ENCODE measurements at places on chromosomes 4 and X. TPM values are rescaled to one million over a fixed set of nuclear protein-coding genes. Genes with fewer than 3 reads are reported as not detected.

DNA sequence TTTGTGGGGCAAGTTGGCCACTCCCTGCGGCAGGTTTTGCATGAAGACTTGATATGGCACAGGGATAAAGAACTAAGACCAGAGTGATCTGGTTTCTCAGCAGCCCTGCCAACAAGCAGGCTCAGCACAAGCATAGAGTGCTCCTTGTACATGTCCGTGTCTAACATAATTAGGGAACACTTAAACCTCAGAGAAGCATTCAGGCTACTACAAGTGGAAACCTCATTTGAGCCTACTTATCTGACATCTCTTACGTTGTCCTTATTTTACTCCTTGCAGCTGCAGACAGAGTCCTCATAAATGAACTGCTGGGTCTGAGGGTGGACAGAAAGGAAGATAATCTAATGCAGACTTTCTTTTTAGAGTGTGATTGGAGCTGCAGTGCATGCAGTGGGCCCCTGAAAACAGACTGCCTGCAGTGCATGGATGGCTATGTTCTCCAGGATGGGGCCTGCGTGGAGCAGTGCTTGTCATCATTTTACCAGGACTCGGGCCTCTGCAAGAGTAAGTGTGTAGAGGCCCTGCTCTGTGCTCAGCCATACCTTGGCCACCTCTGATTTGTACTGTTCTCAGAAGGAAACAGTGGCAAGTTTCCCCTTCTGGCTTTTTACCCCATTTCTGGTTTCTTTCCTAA is 179.1 kb upstream of the ANXA3 start:
- H3K27me3 ChIP-seq, result no peaks in the 10 kb centered on the region
- peaks cover 12% of the 10 kb centered on the region for H3K4me1 ChIP-seq
- no peak overlapping the region for H3K27ac ChIP-seq
- no peak for DNase-seq
- no peak overlapping the region for H3K4me3 ChIP-seq
- H3K36me3 ChIP-seq, result peaks cover 7% of the 10 kb centered on the region

- DNase-seq, result no peak
- no peaks in the 10 kb centered on the region for H3K36me3 ChIP-seq
- peaks cover 8% of the 10 kb centered on the region for H3K4me1 ChIP-seq
Observed at GRCh38 chrX:30895370-30895769, 6.3 kb upstream of the TAB3 start.

- no peak overlapping the region for H3K27ac ChIP-seq
- H3K36me3 ChIP-seq, result no peaks in the 10 kb centered on the region
- H3K4me3 ChIP-seq, result no peak overlapping the region
- H3K4me1 ChIP-seq, result no peaks in the 10 kb centered on the region
- H3K27me3 ChIP-seq, result no peaks in the 10 kb centered on the region
Observed at GRCh38 chr4:1264942-1265341, 16.0 kb upstream of the CTBP1 start.

- peak; percentile 2 for DNase-seq
- H3K4me1 ChIP-seq, result peaks cover 17% of the 10 kb centered on the region
- no peaks in the 10 kb centered on the region for H3K36me3 ChIP-seq
Observed at GRCh38 chr4:123892368-123892976, 495.9 kb downstream of the SPRY1 start.

The GPR50 gene
- total RNA-seq, result not detected

- DNase-seq, result peak; percentile 92
- H3K4me1 ChIP-seq, result peaks cover 44% of the 10 kb centered on the region
- no peaks in the 10 kb centered on the region for H3K27me3 ChIP-seq
- peak overlapping the region; percentile 81 for H3K27ac ChIP-seq
- H3K4me3 ChIP-seq, result no peak overlapping the region
Observed at GRCh38 chr4:156830351-156830750, 141.2 kb downstream of the PDGFC start.

DNA sequence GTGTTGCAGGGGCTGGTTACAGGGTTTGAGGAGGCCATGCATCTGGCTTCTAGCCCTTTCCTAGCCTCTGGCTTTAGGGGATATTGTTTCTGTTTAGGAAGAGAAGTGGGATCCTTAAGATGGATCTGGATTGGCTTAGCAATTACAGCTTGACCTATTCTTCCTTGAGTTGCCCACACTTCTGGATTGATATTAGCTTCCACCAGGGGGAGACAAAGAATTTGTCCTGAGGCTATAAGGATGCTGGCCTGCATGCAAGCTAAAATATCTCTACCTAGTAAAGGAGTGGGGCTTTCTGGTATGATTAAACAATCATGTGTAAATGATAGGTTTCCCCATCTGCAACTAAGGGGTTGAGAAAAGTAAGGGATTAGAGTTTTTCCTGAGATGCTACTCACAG is 117.2 kb downstream of the TEX13C start:
- peak; percentile 7 for DNase-seq
- H3K4me3 ChIP-seq, result no peak overlapping the region
- no peak overlapping the region for H3K27ac ChIP-seq
- no peaks in the 10 kb centered on the region for H3K27me3 ChIP-seq
- H3K4me1 ChIP-seq, result no peaks in the 10 kb centered on the region

GRCh38 chrX:154600759-154601374 is 15.9 kb downstream of the CTAG1A start:
- H3K4me3 ChIP-seq, result no peak overlapping the region
- peak; percentile 44 for DNase-seq
- H3K4me1 ChIP-seq, result peaks cover 29% of the 10 kb centered on the region
- no peaks in the 10 kb centered on the region for H3K36me3 ChIP-seq
- no peaks in the 10 kb centered on the region for H3K27me3 ChIP-seq
- H3K27ac ChIP-seq, result peak overlapping the region; percentile 39

DNA sequence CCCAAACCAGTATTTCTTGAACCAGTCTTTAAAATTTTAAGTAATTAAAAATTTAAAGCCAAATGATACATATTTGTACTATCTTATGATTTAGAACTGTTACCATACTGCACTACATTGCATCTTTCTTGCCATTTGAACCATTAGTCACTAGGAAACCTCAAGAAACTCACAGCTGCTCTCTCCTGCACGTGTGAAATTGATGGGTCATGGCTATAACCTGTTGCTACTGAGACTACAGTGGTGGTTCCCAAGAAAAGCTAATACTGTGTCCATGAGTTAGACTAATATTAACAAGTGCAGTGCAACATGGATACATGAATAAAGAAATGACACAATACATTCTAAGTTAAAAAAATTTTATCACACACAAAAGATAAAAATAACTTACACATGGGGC is 88.4 kb downstream of the PDE5A start:
- H3K27ac ChIP-seq, result no peak overlapping the region
- no peaks in the 10 kb centered on the region for H3K27me3 ChIP-seq
- no peak overlapping the region for H3K4me3 ChIP-seq
- H3K4me1 ChIP-seq, result peaks cover 16% of the 10 kb centered on the region
- no peaks in the 10 kb centered on the region for H3K36me3 ChIP-seq

DNA sequence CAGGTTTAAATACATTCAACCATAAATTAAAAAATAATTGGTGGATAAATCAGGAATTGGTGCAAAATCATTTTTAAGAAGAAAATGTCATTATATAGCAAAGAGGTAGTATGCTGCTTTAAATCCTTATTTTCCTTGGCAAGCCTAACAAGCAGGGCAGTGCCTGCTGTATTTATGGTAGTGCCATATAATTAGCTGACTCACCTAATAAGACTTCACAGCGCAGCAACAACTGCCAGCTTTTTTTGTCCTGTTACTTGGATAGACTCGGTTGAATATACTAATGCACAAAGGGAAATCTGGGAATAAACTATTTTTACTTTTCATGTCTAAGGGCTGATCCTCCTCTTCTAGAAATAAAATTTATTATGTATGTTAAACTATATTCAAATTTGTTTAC is 99.1 kb downstream of the SNCA start:
- DNase-seq, result peak; percentile 66
- no peak overlapping the region for H3K4me3 ChIP-seq
- no peaks in the 10 kb centered on the region for H3K36me3 ChIP-seq
- H3K27ac ChIP-seq, result no peak overlapping the region

- H3K4me1 ChIP-seq, result peaks cover 6% of the 10 kb centered on the region
- DNase-seq, result no peak
- H3K4me3 ChIP-seq, result no peak overlapping the region
- H3K27ac ChIP-seq, result no peak overlapping the region
- no peaks in the 10 kb centered on the region for H3K36me3 ChIP-seq
Observed at GRCh38 chr4:3299976-3300671, 7.3 kb downstream of the RGS12 start.

DNA sequence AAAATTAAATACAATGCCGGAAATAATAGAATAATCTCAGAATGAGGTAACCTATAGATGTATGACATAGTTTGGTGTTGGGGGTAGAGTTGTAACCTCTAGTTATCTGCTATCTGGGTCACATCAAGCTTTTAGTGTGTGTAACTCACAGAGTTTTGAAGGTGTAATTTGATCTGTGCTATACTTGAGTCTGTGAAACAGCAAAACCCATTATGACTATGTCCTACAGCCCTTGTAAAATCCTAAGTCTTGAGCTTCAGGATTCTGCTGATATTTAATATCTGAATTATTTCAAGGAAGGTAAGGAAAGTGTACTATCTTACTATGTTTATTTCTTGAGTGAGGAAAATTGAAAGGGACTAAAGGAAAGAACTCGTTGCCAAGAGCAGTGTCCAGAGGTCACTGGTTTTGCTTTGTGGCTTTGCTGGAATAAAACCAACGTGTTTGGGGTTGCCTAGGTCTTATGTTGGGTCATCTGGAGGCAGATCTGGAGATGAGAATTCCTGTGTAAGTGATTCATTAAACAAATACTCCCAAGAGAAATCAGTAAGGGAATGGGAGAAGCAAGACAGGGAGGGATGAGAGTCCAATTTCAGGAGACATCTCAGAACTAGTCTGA is 107.8 kb upstream of the CBLL2 start:
- no peak overlapping the region for H3K27ac ChIP-seq
- H3K27me3 ChIP-seq, result no peaks in the 10 kb centered on the region
- no peaks in the 10 kb centered on the region for H3K4me1 ChIP-seq
- no peak overlapping the region for H3K4me3 ChIP-seq
- no peaks in the 10 kb centered on the region for H3K36me3 ChIP-seq

The UBA6 gene
- total RNA-seq, result 61.9 TPM

DNA sequence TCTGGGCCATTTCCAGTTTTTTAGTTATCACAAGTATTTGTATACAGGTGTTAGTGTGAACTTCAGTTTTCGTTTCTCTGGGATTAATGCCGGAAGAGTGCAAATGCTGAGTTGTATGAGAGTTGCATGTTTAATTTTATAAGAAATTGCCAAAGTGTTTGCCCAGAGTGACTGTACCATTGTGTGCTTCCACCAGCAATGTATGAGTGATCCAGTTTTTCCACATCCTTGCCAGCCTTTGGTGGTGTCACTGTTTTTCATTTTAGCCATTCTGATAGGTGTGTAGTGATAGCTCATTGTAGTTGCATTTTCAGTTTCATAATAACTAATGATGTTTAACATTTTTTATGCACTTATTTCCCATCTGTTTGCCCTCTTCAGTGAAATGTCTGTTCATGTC is 18.4 kb downstream of the PLS3 start:
- H3K27me3 ChIP-seq, result no peaks in the 10 kb centered on the region
- DNase-seq, result no peak
- H3K27ac ChIP-seq, result no peak overlapping the region

The GLRA3 gene
- not detected for total RNA-seq

The USP17L21 gene
- total RNA-seq, result not detected

- no peaks in the 10 kb centered on the region for H3K27me3 ChIP-seq
- 0 out of 2 replicates have a peak, but pooled peaks cover 3% of the 10 kb centered on the region for H3K4me1 ChIP-seq
- H3K36me3 ChIP-seq, result no peaks in the 10 kb centered on the region
- DNase-seq, result no peak
Observed at GRCh38 chrX:101081231-101081630, 2.6 kb downstream of the TMEM35A start.

DNA sequence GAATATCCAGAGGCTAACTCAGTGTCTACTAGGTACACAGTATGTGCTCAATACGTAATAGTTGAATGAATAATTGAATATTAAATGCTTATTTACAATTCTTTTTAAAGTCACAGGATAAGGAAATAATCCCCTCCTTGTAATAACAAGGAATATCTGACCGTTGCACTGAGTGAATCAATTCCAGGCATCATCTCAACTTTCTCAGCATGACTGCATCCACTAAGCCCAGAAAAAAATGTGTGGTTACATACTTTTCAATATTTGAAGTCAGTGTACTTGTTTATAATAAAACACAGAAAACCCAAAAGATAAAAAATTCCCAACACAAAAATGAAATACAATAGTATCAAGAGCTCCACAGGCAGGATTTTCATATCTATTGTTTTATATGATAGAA is 105.4 kb downstream of the TMEM144 start:
- H3K27me3 ChIP-seq, result no peaks in the 10 kb centered on the region
- peak overlapping the region; percentile 24 for H3K4me3 ChIP-seq
- H3K27ac ChIP-seq, result peak overlapping the region; percentile 92
- peaks cover 52% of the 10 kb centered on the region for H3K4me1 ChIP-seq
- DNase-seq, result peak; percentile 86
- no peaks in the 10 kb centered on the region for H3K36me3 ChIP-seq

DNA sequence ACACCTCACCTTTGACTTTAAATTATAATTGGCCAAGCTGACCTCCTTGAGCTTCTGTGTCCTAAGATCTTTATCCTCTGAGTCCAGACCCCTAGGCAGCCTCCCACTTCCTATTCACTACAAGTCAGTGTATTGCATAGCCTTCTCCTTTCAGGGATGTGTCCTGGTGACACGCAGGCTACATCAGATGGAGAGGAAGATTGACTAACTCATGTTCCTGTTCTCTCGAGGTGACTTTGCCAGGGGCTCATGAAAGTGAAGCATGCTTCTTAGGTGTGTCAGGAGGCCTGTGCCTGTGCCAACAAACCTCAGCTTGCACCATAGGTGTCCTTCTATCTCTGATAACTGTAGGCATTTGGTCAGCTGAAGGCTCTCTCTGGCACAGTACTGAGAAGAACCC is 195.7 kb upstream of the HS3ST1 start:
- H3K27ac ChIP-seq, result no peak overlapping the region
- no peak for DNase-seq
- no peaks in the 10 kb centered on the region for H3K36me3 ChIP-seq
- H3K27me3 ChIP-seq, result no peaks in the 10 kb centered on the region
- no peak overlapping the region for H3K4me3 ChIP-seq

- H3K27ac ChIP-seq, result no peak overlapping the region
- H3K36me3 ChIP-seq, result no peaks in the 10 kb centered on the region
- no peak overlapping the region for H3K4me3 ChIP-seq
- no peak for DNase-seq
- H3K4me1 ChIP-seq, result no peaks in the 10 kb centered on the region
Observed at GRCh38 chr4:83751336-83751949, 215.5 kb downstream of the GPAT3 start.

GRCh38 chrX:41353985-41354384 is 20.0 kb downstream of the DDX3X start:
- H3K4me3 ChIP-seq, result no peak overlapping the region
- H3K4me1 ChIP-seq, result peaks cover 13% of the 10 kb centered on the region
- DNase-seq, result no peak
- H3K36me3 ChIP-seq, result peaks cover 15% of the 10 kb centered on the region
- H3K27me3 ChIP-seq, result no peaks in the 10 kb centered on the region
- H3K27ac ChIP-seq, result no peak overlapping the region

The FAM149A gene
- total RNA-seq, result 0.13 TPM

Measured in GM23248 (cell line).